Esophagus muscularis mucosa (tissue), 4 donors: ENCODE measurements at places on chromosomes 11 and 22. TPM values are rescaled to one million over a fixed set of nuclear protein-coding genes. Genes with fewer than 3 reads are reported as not detected.

- DNase-seq: no peak
- no peaks in the 10 kb centered on the region for H3K36me3 ChIP-seq
- no peak overlapping the region for H3K4me3 ChIP-seq
- H3K27ac ChIP-seq: peak overlapping the region; percentile 24
Observed at GRCh38 chr22:32994041-32994830, 63.9 kb downstream of the SYN3 start.

P2RY6 gene
- total RNA-seq: 4.8 TPM

GRCh38 chr11:115067900-115068530, 389.7 kb downstream of the NXPE2 start:
- H3K4me3 ChIP-seq: no peak overlapping the region
- no peak overlapping the region for H3K27ac ChIP-seq
- H3K27me3 ChIP-seq: no peaks in the 10 kb centered on the region
- DNase-seq: no peak

GRCh38 chr11:35614939-35615569, 3.2 kb upstream of the FJX1 start:
- no peak for DNase-seq
- H3K27me3 ChIP-seq: no peaks in the 10 kb centered on the region
- H3K36me3 ChIP-seq: no peaks in the 10 kb centered on the region
- H3K4me1 ChIP-seq: peaks cover 17% of the 10 kb centered on the region
- H3K27ac ChIP-seq: no peak overlapping the region
- no peak overlapping the region for H3K4me3 ChIP-seq

BTG4 gene
- not detected for total RNA-seq

GRCh38 chr11:124737638-124738305, 2.0 kb upstream of the NRGN start:
- no peak overlapping the region for H3K4me3 ChIP-seq
- DNase-seq: no peak
- peaks cover 9% of the 10 kb centered on the region for H3K27me3 ChIP-seq
- H3K27ac ChIP-seq: no peak overlapping the region
- peaks cover 20% of the 10 kb centered on the region for H3K4me1 ChIP-seq
- H3K36me3 ChIP-seq: no peaks in the 10 kb centered on the region
